ENCODE measurements at places on chromosomes 16 and 17. TPM values are rescaled to one million over a fixed set of nuclear protein-coding genes. Genes with fewer than 3 reads are reported as not detected.

Gene ZP2
- not detected for total RNA-seq

Gene NDUFB10
- total RNA-seq = 292 TPM

Gene TEX2
- 13.7 TPM for total RNA-seq

Gene NPIPA7
- 1.4 TPM for total RNA-seq

Gene CPNE2
- 20.0 TPM for total RNA-seq

Gene CEP112
- 9.6 TPM for total RNA-seq

DNA sequence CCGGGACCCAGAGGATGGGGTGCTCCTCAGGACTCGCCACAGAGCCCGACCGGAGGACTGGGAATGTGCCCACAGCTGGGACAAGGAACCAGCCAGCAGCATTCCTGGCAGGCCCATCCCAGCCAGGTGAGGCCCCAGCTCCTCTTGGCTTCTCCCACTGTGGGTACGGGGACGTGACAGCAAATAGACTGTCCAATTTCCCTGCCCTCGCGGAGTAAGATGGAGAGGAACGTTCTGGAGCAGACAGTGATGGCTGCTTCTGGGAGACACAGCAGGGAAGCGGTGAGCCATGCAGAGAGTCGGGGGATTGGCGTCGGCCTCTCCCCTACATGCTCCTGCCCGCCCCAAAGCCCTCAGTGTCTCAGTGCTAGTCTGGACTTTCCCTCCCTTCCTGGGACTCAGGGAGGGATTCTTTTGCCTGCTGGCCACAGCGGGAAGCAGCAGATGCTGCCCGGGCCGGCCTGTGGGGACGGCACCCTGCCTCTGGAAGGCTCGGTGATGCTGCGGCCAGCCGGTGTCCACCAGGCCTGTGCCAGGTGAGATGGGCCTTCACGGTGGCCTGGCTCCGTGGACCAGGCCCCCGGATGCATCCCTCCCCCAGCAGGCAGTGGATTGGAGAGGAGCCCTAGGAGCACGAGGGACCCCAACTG is 89.1 kb downstream of the SEC14L1 start:
- no peak for DNase-seq

- DNase-seq = peak; percentile 17
Observed at GRCh38 chr17:59493867-59494266, 71.5 kb upstream of the DHX40 start.

- peak; percentile 88 for DNase-seq
Observed at GRCh38 chr17:67421869-67422273, 44.8 kb downstream of the PITPNC1 start.

DNA sequence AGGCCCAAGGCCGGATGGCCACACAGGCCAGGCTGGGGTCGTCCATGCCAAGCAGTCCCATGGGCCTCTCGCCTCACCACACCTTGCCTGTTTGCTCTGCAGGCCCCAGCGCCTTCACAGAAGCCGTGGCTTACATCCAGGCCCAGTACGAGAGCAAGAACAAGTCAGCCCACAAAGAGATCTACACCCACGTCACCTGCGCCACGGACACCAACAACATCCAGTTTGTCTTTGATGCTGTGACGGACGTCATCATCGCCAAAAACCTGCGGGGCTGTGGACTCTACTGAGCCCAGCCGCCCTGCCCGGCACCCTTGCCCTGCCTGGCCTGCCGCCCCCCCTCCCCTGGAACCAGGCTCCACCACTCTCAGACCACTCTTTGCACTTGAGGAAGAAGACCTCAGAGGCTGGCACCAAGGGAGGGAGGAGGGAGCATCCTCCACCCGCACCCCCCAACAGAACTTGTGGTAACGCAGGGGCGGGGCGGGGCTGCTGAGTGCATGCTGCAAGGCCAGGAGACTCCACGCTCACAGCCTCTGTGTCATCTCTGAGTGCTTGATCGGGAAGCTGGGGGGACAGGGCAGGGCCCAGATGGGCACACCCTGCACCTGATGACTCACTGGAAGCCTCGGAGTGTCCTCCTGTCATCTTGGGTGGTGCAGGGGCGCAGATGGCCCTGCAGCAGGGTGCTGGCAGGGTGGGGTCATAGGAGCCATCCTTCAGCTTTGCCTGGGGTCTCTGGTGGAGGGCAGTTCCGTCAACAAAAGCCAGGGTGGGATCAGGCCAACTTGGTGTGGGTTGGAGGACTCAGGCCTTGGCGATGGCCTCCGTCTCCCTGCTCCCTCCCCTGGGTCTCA is 81.5 kb downstream of the AMFR start:
- DNase-seq = no peak

GRCh38 chr17:15257258-15257788 is 7.8 kb downstream of the PMP22 start:
- DNase-seq = peak; percentile 90

DNA sequence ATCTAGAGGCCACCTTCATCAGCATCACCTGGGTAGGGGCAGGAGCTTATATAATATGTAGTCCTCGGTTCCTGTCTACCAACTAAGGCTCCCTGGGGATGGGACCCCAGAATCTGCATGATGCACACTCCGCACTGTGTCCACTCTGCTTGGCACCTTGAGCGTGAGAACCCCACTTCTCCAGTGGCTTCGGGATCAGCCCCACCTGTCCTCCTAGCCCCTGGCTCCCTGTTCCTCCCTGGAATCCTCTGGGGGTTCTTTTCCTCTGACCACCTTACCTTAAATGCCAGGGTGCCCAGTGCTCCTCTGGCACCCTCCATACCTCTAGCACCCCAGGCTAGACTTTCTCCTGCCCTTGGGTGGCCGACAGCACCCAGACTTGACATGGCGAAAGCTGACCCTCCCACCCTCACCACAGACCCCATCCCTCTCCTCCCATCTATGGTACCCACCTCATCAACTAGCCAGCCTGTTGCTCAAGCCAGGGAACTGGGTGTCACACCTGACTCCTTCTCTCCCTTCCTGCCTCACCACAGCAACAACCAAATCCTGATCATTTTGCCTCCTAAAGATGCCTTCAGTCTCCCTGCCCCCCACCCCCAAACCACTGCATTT is 2.8 kb upstream of the NXPH3 start:
- DNase-seq = peak; percentile 43

DNA sequence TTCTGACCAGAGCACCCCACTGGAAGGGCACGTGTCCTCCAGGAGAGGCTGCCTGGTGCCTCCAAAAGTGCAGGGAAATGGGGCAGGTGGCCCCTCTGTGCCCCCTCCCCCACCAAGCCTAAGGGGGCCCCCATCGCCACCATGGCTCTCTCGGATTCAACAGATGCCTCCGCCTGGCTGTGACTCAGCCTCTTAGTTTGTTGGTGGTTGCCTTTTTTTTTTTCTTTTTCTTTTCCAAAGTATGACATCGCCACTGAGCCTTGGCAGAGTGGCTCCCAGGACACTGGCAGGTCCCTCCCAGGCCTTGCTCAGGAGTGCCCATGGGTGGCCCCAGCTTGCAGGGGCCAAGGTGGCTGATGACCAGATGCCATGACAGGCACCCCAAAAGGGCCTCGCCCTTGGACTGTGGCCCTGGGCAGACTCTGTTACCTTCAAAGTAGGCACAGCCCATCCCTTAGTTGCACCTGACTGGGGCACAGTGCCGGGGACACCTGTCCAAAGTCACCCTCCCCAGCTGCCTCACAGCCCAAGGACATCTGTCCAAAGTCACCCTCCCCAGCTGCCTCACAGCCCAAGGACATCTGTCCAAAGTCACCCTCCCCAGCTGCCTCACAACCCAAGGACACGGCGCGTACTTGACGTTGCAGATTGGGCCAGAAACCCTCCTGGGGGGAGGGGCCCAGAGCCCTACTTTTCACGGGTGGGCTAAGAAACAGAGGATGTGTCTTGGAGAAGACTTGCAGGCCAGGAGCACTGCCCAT is 29.6 kb downstream of the NPTX1 start:
- DNase-seq = no peak

- DNase-seq = no peak
Observed at GRCh38 chr16:49275050-49275730, 6.4 kb downstream of the CBLN1 start.

GRCh38 chr17:72771734-72772133 is 320.8 kb downstream of the SLC39A11 start:
- DNase-seq = no peak

- DNase-seq = no peak
Observed at GRCh38 chr16:4597174-4597573, 17.5 kb downstream of the UBALD1 start.

DNA sequence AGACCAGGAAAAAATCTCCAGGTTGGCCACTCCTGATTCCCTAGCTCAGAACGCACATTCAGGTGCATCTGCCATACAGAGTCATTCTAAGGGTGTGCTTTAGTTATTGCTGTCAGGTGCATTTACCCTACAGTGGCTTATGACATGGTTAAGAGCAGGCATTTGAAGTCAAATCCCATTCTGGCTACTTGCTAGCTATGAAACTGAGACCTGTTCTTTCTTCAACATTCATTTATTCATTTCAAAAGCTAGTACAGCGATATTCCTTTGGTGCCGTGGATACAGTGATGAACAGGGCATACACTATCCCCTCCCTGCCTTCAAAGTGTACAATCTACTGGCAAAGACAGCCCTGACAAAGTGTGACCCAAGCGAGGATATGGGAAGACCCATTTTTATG is 508.3 kb downstream of the NPIPA7 start:
- no peak for DNase-seq

DNA sequence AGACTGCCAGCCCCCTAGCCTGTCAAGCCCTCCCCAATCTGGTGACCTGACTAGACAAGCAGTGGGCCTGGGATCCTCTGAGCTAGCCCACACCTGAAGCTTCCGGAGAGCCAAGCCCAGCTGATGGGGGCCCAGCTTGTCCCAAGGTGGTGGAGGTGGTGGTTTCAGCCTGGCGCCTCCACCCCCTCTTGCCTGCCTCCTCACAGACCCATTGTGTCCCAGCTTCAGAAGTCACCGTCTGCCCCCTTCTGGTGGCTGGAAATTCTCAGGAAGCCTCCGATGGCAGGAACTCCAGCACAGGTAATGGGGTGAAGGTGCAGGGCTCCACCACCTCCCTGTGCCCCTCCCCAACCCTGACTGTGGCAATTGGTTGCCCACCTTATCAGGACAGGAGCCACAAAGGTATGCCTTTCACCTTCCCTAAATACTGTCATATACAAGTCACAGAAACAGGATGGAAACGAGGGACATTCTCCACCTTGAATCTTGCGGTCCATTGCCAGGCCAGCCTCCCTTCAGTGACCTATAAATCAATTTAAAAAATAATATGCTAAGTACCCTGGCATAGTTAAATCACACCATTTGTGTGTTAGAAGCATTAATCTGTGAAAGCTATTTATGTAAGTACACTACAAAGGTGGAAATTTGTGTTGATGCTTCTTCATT is 66.0 kb upstream of the ZNF423 start:
- peak; percentile 66 for DNase-seq

All from SJSA1 (cell line).